CD4-positive, alpha-beta T cell treated with Interleukin-15 for 1 hour (primary cell): ENCODE measurements at places on chromosomes 6 and 20.

DNA sequence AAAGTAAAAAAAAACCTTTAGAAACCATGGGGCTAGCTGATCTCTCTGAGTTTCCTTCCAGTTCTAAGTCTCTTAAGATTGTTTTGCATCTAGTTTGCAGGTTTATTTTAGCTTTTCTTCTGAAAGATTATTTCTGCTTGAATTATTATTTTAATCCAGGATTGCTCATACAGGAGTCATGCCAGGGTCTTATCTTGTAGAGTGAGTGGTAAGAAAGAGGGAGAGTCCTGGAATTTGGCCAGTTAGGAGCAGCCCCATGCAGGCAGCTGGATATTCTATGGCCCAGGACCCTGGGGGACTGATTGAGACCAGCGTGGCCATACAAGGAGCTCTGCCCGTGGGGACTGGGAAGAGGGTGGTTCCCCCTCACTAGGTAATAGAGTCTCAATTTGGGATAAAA, 178.9 kb upstream of the HEY2 start:
- no peak for DNase-seq

DNA sequence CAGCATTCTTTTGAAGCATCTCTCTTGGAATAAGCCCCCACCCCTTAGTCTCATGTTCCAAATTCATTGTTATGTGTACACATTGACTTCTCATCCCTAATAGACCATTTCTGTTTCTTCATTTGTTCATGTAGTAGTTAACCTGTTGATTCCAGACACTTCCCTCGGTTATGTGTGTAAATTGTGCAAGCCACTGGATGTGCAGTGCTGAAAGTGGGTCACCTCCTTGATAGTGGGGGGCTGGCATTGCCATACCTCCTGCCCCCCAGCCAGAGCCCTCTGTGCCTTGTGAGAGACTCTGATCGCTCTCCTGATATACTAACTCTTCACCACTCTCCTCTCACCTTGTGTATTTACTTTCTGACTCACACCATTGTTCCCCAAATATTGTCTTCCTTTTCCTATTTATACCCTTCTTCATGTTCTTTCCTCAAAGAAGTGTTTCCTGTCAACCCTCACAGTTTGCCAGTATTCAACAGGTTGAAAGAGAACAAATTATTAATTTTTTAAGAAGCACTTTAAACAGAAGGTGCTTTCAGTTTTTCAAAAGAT, 59.0 kb downstream of the HIVEP1 start:
- DNase-seq: no peak

DNA sequence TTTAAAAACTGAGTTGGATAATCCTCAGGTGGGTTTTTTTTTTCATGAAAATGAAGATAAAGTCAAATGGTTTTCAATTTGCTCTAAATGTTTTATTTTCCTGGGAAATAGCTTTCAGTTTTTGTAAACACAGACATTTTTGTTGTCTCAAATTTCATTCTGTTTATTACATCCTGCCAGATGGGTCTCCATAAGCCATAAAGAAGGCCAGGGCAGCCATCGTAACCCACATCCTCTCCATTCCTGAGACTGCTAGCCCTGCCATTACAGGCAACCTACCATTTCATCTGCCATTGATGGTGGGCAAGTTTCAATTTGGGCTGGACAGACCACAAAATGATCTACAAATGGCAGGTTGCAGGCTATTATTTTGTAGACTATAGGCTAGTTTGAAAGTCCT, 60.8 kb downstream of the BTBD3 start:
- DNase-seq: no peak

DNA sequence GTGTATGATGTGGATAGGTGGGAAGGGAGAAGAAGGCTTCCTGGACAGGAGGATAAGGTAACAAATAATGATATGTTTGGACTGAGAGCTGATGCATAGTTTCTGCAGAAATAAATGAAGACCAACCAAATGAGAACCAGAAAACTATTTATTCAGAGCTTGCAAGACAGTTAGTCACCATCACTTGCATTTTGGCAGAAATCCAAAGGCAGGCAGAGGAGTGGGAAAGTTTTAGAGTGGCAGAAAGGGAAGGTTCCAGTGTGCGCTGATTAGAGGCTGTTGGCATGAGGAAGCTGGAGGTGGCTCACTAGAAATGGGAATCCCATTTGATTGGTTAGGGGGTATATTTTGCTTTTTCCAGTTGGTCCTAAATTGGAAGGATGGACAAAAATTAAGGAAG, 13.0 kb upstream of the F13A1 start:
- DNase-seq: no peak
